ENCODE measurements at places on chromosomes 4 and X.

DNA sequence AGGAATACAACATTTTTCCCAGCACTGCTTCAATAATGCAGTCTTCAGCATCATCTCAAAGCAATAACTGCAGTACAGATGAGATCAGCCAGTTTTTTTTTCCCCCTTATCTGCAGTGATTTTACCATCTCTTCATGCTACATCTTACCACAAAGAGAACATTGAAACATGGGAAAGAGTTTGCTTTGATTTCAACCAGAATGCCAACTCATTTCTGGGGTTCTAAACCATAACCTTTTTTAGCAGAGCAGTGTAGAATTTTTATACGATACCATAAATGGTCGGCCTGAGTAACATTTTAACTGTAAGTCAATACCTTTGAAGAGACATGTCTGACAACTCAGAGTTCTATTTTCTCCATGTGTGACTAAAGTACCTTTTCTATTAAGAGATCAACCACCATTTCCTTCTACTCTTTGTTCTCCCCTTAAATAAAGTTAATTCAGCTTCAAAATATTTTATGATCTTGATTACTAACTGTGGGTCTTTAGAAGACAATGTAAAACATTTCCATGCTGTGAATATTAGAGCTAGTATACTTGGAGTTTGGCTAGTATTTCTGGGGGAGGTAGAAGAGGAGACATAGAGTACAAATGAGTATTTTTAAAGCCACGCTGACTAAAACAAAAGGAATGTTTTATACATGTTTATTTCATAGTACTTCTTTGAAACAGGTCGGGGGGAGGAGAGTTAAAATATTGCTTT, 69.1 kb downstream of the TET2 start:
- DNase-seq, result no peak

GRCh38 chr4:27811948-27812347, 951.3 kb downstream of the STIM2 start:
- DNase-seq, result no peak

- no peak for DNase-seq
These were observed 211.5 kb downstream of the BCOR start for GRCh38 chrX:39886282-39886681.

DNA sequence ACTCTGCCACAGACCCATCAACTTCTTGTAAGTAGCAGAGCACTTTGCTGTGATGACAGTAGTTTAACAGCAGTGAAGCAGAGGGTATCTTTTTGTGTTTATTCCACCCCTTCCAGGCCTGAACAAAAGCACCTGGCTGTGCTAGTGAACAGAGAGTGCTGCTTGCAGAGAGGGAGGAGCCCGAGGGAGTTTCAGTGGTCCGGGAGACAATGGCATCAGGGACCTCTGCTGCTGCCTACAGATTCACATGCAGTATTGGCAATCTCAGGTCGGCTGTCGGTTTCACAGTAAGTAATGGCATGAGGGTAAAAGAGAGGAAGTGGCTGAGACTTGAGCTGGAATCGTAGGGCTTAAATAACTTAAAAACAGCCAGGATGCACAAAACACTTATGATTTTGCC, 755.8 kb downstream of the RPA4 start:
- DNase-seq, result no peak

GRCh38 chr4:86857341-86858052, 8.3 kb upstream of the SLC10A6 start:
- DNase-seq, result no peak

DNA sequence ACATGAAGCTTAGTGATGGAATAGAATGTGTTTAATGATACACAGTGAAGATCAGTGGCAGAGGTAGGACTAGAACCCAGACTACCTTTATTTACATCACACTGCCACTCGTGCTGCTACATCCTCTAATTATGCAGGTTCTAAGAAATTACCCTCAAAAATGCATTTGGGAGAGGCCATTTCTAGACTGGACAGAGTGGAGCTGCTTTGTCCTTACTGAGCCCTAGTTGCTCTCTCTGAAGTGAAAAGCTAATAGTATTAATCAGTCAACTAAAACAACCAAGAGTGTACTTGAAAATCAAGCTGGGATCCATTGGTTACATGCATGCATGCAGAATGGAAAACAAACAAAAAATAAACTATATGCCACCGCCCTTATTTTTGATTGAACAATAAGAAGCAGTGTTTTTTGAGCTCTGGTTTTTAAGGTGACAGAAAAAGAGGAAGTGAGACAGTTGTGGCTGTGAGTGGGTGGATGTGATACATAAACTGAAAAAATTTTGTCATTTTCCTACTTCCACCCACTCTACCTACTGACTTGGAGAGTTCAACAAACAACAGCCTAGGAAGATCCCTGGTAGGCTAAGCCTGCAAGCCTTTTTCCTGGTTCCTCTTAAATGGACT, 6.8 kb upstream of the VSIG4 start:
- DNase-seq, result no peak

- no peak for DNase-seq
These were observed 12.4 kb downstream of the SLC34A2 start for GRCh38 chr4:25667931-25668557.

DNA sequence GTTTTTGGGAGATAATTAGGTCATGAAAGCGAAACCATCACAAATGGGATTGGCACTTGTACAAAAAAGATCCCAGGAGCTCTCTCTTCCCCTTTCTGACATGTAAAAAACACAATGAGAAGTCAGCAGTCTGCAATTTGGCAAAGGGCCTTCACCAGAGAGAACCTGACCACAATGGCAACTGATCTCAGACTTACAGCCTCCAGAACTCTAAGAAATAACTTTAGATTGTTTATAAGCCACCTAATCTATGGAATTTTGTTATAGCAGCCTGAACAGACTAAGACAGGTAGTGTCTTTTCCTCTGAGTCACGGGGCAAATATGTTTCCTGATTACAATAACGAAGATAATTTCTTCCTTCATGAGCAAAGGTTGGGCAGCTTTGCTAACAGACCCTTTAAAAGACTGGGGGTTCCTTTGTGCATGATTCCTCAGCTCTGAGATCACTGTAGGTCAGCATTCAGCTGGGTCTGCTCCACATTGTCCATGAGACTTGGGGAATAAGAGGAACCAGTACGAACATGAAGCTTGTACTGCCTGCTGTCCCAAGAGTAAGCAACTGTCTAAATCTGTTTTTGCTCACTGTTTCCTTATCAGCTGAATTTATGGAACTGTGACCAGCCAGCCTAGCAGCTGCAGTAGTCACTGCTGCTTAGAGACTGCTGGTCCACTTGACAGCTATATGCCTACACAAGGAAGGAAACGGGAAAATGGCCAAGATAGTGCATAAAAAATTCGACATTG, 191.6 kb downstream of the ANAPC10 start:
- no peak for DNase-seq

GRCh38 chr4:150960079-150960478, 55.0 kb downstream of the LRBA start:
- DNase-seq, result no peak

DNA sequence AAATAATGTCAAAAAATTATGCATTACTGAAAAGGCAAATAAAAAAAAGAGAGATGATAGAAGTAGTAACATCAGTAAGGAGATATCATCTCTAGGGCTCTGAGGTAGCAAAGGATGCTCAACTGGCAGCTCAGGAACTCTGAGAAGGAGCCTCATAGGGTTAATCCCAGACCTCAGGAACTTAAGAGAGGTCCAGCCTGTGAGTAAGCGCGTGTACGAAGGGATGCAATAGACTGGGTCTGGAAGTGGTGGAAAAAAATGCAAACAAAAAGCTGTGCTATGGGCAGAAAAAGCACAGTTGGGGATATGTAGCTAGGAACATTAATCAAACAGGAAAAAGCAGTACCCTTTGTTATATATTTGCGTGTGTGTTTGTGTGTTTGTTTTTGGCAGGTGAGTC, 282.0 kb downstream of the GALNTL6 start:
- no peak for DNase-seq

GRCh38 chrX:130575831-130576389, 174.1 kb downstream of the RBMX2 start:
- no peak for DNase-seq

- no peak for DNase-seq
These were observed 67.0 kb downstream of the SLC4A4 start for GRCh38 chr4:71405791-71406190.

- DNase-seq, result no peak
These were observed 28.4 kb upstream of the SLITRK4 start for GRCh38 chrX:143664302-143664701.

GRCh38 chrX:11813341-11813740, 55.3 kb downstream of the MSL3 start:
- no peak for DNase-seq

GRCh38 chr4:17132226-17132625, 233.8 kb upstream of the LDB2 start:
- peak; percentile 42 for DNase-seq

GRCh38 chr4:172061204-172061603, 248.0 kb downstream of the GALNTL6 start:
- DNase-seq, result no peak

DNA sequence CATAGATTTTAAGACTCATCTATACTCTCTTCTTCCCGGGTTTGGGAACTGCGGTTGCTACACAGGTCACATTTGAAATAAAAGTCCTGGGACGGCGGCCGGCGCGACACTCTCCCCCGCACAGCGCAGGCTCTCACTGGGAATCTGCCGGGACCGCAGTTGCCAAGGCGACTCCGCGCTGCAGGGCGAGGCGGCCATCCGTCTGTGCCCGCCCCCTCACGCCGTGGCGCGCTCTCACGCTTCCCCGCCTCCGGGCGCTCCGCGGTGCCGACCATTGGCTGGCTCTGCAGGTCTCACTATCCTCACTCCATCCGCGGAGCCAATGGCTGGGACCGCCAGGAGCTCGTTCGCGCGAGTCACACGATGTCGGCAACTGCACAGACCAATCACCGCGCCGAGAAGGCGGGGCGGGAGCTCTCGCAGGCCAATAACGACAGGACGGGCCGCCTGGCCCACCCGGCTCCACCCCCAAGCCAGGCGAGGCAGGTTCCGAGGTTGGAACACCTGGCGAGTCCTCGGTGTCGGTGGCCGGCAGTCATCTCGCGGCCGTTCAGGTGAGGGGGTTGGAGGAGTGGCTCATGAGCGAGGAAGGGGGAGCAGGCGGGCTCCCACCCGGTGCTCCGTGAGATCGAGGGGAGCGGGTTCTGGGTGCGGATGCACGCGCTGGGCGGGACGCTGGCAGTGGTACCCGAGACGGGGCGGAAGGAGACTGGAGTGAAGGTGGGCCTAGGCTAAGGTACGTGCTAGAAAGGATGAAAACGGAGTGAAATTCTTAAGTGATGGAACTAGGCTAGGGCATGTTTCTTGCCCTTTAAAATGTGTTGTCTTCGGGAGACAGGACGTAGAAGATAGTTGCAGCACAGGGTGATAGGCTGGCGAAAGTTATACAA, at the start of gene MSMO1:
TSS of gene MSMO1 (plus strand) at position 459 of the 890 bp plus-strand sequence. CDS start 5,702 bp downstream, outside the sequence.
- peak; percentile 98 for DNase-seq

- no peak for DNase-seq
These were observed 54.8 kb downstream of the CASP6 start for GRCh38 chr4:109648266-109648996.

GRCh38 chr4:8675383-8675782, 82.8 kb downstream of the CPZ start:
- DNase-seq, result no peak

DNA sequence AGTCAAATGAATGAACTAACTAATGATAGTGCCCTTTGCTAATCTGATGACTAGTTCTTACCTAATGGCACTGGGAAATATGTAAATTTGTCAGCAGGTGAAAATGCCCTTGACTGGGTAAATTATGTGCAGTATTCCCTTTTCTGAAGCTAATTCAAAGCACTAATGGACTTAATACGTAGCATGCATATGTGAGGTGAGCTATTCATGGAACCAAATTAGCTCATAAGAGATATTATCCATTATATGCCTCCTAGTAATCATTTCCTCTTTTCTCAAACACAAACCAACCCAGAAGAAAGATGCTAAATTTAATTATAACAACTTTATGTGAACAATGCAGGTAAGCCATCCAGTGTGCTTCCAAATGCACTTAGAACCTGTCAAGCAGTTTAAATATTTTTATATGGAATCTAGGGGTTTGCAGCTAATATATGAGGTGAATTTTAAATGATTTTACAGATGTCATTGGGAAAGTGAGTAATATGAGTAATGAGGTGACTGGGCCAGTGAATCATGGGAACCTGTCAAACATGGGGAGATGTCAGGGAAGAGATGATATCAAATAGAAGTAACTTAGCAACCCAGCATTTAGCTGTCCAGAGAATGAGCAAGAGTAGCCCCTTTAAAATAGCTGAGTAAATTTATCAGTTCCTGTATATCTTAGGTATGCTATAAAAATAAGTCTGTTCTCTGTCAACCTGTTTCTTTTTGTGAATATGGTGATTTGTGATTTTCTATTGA, 315.0 kb downstream of the AFF2 start:
- no peak for DNase-seq

DNA sequence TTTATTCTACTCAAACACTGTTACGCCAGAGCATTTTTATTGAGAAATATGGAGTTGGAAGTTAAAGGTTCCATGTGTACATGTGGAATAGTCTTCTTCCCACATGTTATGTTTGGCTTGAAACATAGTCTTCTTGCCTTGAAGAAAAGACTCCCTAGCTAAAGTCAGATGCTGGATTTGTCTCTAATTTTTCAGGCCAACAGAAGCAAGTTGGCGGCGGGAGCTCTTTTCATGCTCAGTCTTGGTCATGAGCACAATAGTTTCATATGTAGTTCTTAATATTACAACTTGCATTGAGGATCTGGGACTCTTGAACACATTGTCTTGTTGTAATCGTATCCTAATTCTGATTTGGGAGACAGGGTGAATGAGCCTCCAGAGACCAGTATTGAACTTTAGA, 19.4 kb downstream of the SEPTIN11 start:
- DNase-seq, result no peak

DNA sequence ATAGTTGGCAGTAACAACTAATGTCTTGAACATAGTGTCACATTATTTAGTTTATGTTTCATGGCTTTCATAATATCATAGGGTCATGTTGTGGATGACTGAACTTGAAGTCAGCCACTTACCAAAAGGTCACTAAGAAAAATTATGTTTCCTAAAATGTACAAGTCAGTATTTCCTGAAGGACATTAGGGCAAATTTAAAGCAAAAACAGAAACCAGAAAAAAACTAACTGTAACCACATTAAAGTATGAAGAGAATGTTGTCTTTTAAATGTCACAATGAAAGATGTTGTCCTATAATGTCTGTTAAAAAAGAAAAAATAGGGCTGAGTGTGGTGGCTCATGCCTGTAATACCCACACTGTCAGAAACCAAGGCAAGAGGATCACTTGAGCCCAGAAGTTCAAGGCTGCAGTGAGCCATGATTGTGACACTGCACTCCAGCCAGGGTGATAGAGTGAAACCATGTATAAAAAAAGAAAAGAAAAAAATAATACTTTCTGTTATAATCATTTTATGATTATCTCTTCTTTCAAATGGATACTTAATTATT, 55.8 kb downstream of the HHIP start:
- no peak for DNase-seq

GRCh38 chrX:10554612-10555270, 65.6 kb downstream of the MID1 start:
- DNase-seq, result no peak

- no peak for DNase-seq
These were observed 368.8 kb downstream of the GASK1B start for GRCh38 chr4:157803845-157804521.

GRCh38 chrX:20595928-20596575, 329.3 kb upstream of the RPS6KA3 start:
- no peak for DNase-seq

- no peak for DNase-seq
These were observed 30.4 kb upstream of the CPLX1 start for GRCh38 chr4:856225-856901.

GRCh38 chrX:77793946-77794345, 7.9 kb upstream of the ATRX start:
- DNase-seq, result no peak

- no peak for DNase-seq
These were observed 9.7 kb upstream of the PPARGC1A start for GRCh38 chr4:23899565-23899964.

GRCh38 chr4:27085396-27085795, 224.8 kb downstream of the STIM2 start:
- DNase-seq, result no peak
